Activated B cell treated with CpG ODN at 0.5 μM for 24 hours (primary cell): ENCODE measurements at places on chromosomes 5 and 9.

DNA sequence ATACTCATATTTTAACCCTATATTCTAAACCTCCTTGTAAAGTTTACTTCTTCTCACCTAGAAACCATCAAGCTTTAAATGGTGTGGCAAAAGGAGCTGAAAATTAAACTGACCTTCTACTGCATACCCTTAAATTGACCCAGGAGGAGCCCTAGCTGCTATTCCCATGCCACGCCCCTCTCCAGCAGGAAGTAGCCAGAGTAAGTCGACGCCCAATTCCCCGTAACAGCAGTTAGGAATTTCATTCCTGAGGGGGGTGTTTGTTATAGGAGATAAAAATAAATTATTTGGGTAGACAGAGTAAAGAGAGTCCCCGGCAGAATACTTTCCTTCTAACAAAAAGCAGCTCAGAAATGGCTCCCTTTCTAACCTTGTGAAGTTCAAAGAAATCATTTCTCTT lies 111.8 kb upstream of the FAM174A start:
- no peak for DNase-seq

DNA sequence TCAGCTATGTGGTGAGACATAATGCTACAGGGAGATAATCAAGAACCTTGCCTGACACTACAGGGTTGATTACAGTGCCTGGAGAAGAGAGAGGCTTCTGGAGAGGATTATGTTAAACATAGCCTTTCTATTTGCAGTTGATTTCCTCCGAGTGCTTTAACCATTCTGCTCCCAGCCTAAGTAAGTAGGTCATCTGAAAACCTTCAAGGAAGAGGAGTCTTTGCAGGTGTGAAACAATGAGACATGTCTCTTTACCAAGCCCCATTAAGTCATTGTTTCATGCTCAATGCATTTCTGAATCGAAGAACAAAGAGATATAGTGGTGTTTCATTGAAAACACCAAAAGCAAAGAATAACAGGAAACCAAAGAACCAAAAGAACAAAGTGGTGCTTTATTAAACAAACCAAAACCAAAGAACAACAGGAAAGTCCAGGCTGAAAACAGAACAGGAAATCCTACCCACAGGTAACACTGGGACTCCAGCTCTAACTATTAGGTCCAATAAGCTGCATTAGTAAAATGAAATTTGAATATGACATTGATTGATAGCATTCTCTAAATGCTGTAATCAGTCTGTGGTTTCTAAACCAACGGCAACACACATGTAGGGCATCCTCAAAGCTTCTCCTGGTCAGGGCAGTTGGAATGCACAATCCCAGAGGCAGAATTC lies 113.3 kb upstream of the SPATA31D4 start:
- DNase-seq: no peak

GRCh38 chr9:130948266-130948665 lies 9.2 kb upstream of the FIBCD1 start:
- no peak for DNase-seq

DNA sequence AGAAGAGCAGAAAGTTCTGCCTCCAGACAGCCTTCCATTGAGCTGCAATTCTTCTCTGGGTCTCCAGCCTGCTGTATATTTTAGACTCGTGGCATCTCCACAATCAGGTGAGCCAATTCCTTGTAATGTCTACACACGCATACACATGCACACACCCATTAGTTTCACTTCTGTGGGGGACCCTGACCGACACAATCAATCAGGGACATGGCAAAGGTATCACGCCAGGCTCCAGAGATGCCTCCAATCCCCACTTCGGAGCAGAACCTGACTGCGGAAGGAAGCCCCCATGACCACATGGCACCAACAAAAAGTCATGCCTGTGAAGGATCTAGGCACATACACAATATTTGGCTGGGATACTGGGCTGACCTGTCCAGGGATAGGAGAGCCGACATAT lies 21.4 kb downstream of the SEMA4D start:
- DNase-seq: no peak

DNA sequence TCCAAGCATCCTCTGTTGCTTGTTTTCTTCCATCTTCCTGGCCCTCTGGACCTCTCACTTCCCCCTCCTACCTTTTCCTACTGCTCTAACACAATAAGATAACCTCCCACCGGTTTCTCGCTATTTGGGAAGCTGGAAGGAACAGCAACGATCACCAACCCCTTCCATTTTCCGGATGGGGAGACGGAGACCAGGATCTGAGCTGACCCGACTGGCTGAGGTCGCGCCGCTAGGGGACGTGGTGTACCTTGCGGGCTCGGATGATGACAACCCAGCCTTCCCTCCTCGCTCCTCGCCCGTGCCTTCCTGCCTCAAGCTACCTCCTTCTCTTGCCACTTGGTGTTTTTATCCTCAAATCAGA lies 1.9 kb downstream of the LPAR1 start:
- no peak for DNase-seq

- no peak for DNase-seq
Measured at GRCh38 chr5:150481972-150482406, 25.9 kb upstream of the NDST1 start.

GRCh38 chr5:147445917-147446316 lies 64.0 kb downstream of the DPYSL3 start:
- DNase-seq: no peak

DNA sequence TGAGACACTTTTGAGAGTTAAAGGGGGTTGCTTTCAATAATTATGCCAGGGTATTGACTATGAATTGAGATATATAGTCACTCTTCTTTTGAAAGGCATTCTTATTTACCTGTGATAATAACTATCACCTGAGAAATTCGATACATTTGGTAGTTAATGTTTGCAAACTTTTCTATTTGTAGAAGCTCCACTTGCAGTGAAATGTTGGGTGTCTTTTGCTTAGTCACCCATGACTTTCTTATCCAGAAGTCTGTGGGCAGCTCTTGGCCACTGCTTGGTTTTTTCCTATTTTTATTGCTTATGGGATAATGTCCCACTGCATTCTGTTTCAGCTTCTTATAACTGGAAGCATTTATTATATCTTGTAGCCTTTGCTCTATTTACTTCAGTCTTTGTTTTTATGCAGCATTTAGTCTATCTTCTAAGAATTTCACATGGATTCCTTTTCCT lies 3.9 kb downstream of the MACIR start:
- no peak for DNase-seq

GRCh38 chr9:109171926-109172325 lies 4.9 kb upstream of the FRRS1L start:
- DNase-seq: no peak

DNA sequence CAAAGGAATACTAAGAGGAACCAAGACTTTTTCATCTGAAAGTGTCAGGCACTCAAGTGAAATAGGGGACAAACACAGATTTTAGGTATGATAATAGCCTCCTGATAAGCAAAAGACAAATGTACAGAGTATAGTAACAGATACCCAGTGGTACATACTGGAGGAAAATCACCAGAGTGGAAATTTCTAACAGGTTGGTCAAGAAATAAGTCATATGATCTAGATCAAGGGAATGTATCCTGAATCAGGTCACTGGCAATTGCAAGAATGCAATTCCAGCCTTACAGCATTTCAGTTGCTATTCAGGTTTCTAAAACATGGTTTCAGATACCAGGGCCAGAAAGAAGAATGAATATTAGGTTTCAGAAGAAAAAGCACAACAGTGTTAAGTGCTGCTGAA lies 82.2 kb upstream of the SLCO6A1 start:
- DNase-seq: no peak

GRCh38 chr9:96163161-96163560 lies 138.8 kb downstream of the HSD17B3 start:
- DNase-seq: no peak

DNA sequence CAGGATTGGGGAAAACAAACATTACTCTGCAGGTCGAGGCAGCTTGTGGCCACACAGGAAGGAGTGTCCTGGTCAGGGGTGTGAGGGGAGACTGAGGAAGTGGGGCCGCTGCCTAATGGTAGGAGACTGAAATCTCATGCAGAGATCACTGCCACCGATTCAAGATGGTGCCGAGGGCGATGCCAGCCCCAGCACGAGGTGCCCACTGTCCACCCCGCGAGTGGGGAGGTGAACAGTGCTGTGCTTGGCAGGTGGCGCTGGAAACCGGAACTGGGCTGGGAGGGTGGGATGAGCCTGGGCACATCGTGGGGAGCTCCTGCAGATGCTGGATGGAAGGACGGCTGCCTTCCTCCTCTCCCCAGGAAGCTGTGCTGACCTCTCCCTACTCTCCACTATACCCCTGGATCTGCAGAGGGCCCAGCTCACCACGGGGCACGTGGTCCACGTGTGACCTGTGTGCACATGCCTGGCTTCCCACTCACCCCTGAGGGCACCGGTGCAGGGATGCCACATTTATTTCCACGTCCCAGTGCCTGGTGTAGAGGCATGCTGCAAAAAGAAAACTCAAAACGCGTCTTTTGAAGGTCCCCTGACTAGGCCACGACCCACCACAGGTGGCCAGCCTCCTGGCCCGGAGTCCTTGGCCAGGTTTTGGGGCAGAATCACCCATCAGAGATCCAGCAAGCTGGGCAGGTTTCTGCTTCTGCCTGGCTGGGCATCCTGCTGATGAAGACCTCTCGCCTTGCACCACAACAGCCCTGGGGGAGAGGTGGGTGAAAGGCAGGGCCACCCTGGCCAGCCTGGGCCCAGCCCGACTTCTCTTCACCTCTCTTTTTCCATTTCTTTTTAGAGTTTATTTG lies 71.7 kb upstream of the FCN1 start:
- no peak for DNase-seq

GRCh38 chr5:135953850-135954249 lies 933 bp downstream of the LECT2 start:
- no peak for DNase-seq

- DNase-seq: no peak
Measured at GRCh38 chr9:133437753-133438531, 15.8 kb downstream of the ADAMTS13 start.

- no peak for DNase-seq
Measured at GRCh38 chr9:7105095-7105494, 347.3 kb downstream of the KDM4C start.

- DNase-seq: no peak
Measured at GRCh38 chr5:145848854-145849253, 13.7 kb upstream of the PRELID2 start.

DNA sequence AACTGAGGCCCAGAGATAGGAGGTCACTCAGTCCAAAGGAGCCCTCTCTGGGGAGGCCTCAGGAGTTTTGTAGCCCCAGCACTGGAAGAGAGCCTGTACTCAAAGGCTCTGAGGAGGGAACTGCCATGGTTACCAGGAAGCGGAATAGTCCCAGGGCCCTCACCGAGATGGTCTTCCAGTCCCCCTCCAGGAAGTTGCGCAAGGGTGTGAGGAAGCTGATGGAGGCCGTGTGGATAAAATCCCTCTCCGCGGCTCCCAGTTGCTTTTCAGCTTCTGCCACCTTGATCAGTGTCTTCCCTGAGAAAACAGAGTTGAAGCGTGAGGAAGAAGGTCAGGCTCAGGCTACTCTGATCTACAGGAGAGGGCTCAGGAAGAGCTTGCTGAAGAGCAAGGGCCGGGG lies 13.5 kb downstream of the SH3GLB2 start:
- no peak for DNase-seq

GRCh38 chr9:112542593-112543292 lies 56.1 kb downstream of the KIAA1958 start:
- DNase-seq: no peak

DNA sequence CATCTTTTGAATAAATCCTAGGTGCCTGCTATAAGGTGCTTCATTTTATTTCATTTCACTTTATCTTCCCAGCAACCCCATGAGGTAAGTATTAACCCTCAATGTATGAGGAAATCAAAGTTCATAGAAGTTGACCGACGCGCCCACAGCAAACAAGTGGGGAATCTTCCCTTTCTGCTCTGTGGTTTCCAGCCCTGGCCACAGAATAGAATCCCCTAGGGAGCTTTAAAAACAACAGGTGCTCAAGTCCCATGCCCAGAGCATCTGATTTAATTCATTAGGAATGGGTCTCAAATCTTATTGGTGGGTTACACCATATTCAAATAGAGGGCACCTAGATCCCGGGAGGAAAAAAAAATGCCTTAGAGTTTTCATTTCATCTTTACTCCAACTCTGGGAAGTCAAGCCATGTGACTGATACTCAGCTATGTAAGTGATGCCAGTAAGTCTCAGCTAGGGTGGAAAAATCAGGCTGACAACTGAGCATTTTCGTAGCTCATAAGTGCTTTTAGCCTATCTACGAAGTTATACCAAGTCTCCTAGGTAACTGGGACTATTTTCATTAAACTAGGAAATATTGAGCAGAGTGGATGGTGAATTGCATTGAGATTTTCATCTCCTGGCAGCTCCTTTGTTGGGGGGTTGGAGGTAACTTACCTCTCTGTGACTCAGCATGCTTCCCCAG lies 353.4 kb upstream of the SLC30A5 start:
- DNase-seq: no peak

GRCh38 chr5:95238560-95239325 lies 46.2 kb downstream of the MCTP1 start:
- no peak for DNase-seq

- no peak for DNase-seq
Measured at GRCh38 chr5:34552686-34553085, 103.4 kb upstream of the RAI14 start.

GRCh38 chr5:88236866-88237642 lies 31.6 kb downstream of the TMEM161B start:
- DNase-seq: no peak

DNA sequence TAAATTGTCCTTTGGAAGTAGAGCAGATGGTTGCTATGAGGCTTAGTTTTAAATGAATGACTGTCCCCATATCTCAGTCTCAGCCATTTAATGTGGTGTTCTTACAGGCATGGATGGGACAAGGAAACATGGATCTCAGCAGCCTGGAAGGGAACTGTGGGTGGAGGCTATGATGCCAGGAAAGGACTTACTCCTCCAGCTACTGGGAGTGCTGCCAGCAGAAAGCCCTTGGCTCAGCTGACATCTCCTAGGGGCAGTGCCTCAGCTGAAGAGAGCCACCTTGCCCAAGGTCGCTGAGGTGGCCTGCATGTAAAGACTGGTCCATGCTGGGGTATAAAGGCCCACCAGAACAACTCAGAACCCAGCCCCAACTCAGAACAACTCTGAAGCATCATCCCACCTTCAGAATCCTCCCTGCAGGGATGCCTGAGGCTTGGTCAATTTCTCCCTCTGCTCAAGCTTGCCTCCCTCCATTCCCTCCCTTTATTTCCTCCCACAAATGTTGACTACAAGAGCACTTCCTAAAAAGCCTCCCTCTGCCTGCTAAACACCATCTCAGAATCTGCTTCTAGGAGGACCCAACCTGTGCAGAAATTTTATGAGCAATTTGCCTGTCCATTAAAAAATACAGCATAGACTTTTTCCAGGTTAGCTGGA lies 1.8 kb upstream of the PDE8B start:
- no peak for DNase-seq

DNA sequence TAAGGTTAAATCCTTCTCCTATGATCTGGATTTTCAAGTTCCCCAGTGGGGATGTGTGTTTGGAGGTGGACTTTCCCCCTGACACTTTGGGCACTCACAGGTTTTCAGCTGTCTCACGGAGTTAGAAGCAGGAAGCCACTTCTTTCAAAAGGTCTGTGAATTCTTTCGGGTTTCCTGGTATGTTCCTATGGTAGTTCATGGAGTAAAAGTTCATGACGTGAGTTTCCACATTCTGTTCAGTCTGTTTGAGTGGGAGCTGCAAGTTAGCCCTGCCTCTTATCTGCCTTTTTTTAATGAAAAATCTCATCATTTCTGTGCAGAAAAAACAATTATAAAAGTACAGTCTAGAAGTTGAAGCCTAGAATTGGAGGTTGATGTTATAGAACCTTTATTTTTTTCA lies 24.9 kb upstream of the SNCAIP start:
- DNase-seq: no peak

GRCh38 chr9:121354141-121354540 lies 15.9 kb downstream of the STOM start:
- DNase-seq: no peak

- no peak for DNase-seq
Measured at GRCh38 chr9:99732715-99733114, 89.0 kb upstream of the NR4A3 start.
